ENCODE measurements at places on chromosomes 11 and 22. TPM values are rescaled to one million over a fixed set of nuclear protein-coding genes. Genes with fewer than 3 reads are reported as not detected.

- DNase-seq = no peak
These were observed 476.4 kb downstream of the MIAT start for GRCh38 chr22:27133681-27134314.

- DNase-seq = no peak
These were observed 1248.9 kb downstream of the JRKL start for GRCh38 chr11:97638641-97639224.

DNA sequence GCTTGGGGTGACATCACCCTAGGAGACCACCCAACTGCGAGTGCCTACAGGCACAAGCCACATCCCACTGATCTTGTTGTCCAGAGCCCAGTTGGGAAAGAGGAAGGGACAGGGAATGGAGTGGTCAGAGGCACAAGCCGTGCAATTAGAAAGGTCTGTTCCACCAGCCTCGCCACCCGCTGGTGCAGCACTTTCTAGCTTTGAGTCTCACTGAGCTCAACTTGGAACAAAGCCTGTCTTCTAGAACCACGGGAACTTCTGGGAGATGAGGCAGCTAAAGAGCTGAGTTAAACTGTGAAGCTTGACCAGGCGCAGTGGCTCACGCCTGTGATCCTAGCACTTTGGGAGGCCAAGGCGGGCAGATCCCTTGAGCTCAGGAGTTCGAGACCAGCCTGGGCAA is 29.3 kb downstream of the TPBGL start:
- peak; percentile 20 for DNase-seq

GRCh38 chr11:79508461-79508860 is 67.6 kb upstream of the TENM4 start:
- no peak for DNase-seq

Gene C2CD2L
- total RNA-seq = 6.3 TPM

Gene TUB
- total RNA-seq = 11.2 TPM

DNA sequence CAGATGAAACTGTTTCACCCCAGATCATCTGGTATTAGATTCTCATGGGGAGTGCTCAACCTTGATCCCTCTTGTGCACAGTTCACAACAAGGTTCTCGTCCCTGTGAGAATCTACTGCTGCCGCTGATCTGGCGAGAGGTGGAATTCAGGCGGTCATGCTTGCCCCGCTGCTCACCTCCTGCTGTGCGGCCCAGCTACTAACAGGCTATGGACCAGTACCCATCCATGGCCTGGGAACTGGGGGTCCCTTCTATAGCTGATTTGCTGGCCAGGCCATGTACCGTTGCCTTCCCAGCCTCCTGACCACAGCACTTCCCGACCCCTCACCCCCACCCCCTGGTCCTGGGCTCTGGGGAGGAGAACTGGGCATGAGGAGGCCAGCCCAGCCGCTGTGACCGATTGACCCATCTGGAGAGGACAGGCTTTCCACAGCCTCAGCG is 2.6 kb downstream of the PHLDA2 start:
- no peak for DNase-seq

Gene OR5D14
- total RNA-seq = not detected

Gene PRG3
- not detected for total RNA-seq

DNA sequence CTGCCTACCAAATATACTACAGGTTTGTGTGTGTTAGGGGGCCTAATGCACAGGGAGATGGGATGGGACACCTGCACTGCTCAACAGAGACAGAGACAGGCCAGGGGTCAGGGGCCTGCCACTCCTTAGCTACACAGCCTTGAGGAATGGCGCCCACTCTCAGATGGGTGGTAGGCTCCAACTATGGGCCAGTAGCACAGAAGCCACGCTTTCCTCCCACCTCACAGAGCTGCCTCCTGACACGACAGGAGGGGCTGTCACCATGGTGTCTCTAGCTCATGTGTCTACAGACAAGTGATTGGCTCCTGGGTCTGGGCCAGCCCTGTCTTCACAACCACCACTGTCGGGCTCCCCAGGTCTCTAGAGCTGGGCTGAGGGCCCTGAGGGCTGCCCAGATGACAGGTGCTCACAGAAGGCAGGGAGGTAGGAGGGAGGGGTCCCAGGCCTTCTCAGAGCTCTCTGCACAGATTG is 81.8 kb downstream of the DGCR2 start:
- no peak for DNase-seq

DNA sequence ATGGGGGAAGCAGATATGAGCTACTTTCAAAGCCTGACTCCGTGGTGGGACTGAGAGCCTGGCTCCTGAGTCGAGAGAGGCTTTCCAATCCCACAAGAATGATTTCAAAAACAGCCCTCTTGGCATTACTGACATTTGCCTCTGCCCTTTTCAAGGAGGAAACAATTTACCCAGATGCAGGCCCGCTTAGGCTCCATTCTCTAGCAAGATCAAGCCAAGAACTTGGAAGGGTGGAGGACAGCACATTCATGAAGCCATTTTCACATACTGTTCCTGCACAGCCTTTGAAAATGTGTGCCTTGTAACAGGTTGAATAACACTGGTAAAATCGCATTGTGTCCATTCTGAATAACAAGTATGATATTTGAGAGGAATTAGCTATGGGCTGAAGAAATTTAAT is 58.2 kb upstream of the EED start:
- no peak for DNase-seq

DNA sequence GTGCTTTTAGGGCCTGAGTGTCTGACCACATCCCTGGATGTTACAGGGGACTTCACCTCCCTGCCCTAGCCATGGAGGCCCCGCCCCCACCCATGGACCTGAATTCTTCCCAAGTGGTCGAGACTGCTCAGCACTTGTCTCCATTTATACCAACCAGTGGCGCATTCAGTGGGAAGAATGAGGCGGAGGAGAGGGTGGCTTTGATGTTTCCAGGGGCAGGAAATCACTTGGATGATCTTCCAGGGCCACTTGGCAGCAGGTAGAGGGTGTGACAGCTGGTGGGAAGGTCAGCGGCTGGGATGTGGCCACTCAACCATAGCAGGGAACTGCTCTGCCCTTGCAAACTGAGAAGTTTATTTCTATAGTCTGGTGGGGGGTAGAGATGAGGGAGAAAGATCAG is 155.1 kb upstream of the BLID start:
- no peak for DNase-seq

DNA sequence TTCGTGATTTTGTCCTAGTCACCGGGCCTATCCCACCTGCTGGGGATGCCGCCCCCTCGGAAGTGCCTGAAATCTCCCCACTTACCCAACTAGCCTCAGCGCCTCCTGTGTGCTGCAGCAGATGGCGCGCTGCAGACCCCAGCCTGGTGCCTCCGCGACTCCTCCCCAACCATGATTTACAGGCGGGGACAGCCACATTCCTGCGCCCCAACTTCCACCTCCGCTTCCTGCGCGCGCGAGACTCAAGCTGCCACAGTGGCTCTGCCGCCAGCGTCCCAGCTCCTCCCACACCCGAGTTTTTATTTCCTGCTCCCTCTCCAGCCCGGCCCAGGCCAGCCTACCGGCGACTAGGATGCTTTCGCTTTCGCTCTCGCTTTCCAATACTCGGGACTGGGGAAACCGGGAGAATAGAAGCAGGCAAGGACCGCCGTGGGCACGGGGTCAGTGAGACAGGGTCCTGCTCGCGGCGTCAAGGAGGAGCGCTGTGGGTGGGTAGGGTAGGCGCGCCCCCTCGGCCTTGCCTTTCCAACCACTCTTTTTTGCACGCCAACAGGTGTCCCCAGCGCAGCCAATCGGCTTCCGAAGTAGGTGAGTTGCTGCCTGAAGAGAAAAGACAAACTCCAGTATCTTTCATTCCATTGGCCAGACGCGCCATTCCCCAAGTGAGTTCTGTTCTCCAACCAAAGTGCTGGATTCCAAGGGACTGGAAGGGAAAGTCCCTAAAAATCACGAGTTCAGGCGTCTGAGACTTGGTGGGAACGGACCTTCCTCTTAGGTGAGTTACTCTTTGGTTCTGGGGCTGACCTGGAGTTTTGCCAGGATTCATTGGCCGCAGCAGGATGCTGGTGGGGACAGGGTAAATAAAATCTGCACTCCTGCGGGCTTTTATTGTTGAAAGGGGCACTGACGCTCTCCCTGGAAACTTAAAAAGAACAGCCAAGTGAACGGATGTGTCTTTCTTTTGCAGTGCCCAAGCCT is at the start of gene FAM111A:
Gene FAM111A, plus strand, starts transcription at position 327 of the 978 bp plus-strand sequence. CDS start 6,017 bp downstream, outside the sequence.
- peak; percentile 87 for DNase-seq

GRCh38 chr11:9573775-9574621 is 528 bp downstream of the WEE1 start:
- DNase-seq = no peak

- no peak for DNase-seq
These were observed 10.2 kb downstream of the ARAP1 start for GRCh38 chr11:72741849-72742512.

GRCh38 chr11:79201677-79202347 is 239.0 kb downstream of the TENM4 start:
- no peak for DNase-seq

Gene TYR
- not detected for total RNA-seq

- no peak for DNase-seq
These were observed 5.1 kb downstream of the CHEK2 start for GRCh38 chr22:28736301-28737155.

GRCh38 chr22:28951530-28951929 is 68.2 kb downstream of the ZNRF3 start:
- DNase-seq = no peak

DNA sequence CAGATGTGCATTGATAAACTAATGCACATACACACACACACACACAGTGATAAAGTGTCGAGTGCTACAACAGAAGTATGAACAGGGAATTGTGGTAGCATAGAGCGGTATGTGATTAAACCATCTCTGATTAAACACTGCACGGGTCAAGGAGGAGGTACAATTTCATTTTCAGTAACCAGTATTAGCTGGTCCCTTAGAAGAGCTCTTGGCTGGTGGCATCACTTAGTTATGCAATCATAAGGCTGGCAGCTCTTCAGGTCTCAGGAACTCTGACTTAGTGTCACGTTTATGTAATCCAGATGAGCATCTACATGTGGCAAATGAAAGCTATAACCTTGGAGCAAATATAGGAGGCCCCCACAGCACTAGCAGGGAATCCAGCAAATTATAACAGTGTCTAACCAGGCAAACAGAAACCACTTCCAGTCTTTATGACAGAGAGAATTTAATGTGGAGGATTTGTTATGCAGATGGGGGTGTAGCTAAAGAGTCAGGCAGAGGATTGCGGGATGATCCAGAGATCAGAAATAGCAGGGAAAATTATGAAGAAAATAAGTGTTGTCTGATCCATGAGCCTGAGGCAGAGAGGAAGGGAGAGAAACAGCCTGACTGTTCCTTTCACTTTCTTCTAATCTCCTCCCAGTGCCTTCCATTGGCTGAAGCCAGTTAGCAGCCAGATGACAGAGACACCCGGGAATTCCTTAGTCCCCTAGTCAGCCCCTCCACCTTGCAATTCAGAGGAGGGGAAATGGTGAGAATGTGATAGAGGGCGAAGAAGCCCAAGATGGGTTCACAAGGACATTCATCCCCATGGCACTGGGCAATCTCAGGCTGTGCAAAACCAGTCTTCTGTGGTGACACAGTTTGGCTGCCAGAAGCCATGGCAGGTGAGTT is 533.1 kb upstream of the TENM4 start:
- DNase-seq = no peak

DNA sequence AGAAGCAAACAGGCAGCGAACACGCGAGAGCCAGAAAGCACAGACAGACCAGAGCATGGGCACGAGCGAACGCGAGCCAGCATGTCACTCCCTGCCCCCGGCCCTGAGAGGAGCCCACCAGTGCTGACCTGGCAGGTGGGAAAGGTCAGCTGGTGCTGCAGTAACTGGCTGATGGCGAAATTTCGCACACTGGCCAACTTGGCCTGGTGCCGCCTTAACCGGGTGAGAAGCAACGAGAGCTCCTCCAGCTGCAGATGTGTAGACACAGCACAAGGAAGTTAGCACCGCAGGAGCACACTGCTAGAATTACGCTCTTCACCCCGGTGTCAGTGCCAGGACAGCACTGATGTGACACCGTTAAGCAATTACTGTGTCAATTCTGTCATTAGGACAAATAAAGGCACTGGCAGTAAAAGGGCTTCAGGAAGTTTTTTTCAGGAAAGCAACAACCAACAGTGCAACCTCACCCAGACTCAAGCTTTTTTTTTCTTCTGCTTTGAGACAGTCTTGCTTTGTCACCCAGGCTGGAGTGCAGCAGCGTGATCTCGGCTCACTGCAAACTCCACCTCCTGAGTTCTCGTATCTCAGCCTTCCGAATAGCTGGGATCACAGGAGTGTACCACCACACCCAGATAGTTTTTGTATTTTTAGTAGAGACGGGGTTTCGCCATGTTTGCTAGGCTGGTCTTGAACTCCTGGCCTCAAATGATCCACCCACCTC is 76.8 kb downstream of the C11orf58 start:
- no peak for DNase-seq

- no peak for DNase-seq
These were observed 839 bp downstream of the CBY1 start for GRCh38 chr22:38657045-38657909.

GRCh38 chr11:115201111-115201792 is 303.0 kb downstream of the CADM1 start:
- no peak for DNase-seq

Gene TTLL12
- 31.4 TPM for total RNA-seq

DNA sequence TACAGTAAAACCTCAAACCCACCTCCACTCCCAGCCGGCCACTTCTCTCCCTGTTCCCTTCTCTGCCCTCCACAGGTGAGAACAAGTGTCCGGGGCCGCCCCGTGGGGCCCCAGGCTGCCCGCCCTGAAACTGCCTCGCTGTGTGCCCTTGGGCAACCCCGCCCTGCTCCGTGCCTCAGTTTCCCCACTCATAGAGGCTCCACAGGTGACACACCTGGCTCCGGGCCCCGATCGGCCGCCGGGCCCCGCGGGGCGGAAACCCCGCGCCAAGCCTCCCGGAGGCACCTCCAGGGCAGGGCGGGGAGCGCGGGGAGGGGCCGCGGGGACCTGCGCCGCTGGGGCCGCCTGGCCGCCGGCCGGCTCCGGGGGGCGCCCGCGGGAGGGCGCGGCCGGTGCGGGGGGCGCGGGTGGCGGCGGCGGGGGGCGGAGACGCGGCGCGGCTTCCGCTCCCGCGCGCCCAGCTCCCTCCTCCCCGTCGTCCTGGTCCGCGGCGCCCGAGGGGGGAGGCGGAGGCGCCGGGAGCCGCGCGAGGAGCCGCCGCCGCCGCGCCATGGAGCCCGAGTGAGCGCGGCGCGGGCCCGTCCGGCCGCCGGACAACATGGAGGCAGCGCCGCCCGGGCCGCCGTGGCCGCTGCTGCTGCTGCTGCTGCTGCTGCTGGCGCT is at the start of gene LRP5:
Gene LRP5, plus strand, starts transcription at position 475 of the 663 bp plus-strand sequence. Its CDS starts 124 bp downstream, at position 599.
- DNase-seq = no peak

DNA sequence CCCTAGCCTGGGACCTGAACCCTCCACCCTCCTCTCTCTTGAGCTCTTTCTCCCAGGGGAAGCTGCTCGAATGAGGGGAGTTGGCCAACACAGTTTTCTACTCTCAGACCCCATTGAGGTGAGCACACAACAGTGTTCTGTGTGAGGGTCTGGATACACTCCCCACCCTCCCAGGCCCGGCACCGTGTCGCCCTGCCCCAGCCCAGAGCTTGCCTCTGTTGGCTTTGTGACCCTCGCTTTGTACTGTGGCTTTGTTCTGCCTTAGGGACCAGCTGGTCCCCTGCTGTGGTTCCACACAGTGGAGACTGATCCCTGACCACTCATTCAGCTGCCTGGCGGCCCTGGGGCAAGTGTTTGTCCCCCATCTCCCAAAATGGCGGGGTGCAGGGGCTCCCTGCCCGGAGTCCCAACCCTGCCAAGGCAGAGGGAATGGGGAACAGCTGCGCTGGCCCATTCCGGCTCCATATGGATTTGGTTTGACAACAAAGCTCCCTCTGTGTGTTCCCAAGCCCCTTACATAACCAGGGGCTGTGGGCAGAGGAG is 8.3 kb downstream of the ST3GAL4 start:
- DNase-seq = no peak

Gene ABCC8
- 10.5 TPM for total RNA-seq

Gene RTN3
- total RNA-seq = 115 TPM

GRCh38 chr22:39635719-39636118 is 65.2 kb downstream of the CACNA1I start:
- DNase-seq = no peak

Gene WNT7B
- total RNA-seq = 2.9 TPM

Gene KRTAP5-1
- total RNA-seq = not detected

Measured in breast epithelium (tissue), 4 donors.